ENCODE measurements at places on chromosomes 6 and 20.

GRCh38 chr20:45503403-45503802 lies 12.0 kb downstream of the SPINT3 start:
- no peak for DNase-seq

DNA sequence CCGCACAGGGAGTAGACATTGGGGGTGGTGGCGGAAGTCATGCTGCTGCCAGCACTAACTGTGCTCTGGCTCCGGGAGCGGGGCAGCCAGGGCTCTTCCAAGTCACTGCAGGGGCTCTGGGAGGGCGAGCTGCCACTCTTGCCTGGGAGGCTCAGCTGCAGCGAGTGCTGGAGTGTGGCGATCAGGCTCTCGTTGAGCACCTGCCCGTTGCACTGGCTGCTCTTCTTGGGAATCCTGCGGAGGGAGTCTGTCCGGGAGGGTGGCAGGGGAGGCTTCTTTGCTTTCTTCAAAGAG lies 28.0 kb downstream of the HEBP2 start:
- DNase-seq: no peak

DNA sequence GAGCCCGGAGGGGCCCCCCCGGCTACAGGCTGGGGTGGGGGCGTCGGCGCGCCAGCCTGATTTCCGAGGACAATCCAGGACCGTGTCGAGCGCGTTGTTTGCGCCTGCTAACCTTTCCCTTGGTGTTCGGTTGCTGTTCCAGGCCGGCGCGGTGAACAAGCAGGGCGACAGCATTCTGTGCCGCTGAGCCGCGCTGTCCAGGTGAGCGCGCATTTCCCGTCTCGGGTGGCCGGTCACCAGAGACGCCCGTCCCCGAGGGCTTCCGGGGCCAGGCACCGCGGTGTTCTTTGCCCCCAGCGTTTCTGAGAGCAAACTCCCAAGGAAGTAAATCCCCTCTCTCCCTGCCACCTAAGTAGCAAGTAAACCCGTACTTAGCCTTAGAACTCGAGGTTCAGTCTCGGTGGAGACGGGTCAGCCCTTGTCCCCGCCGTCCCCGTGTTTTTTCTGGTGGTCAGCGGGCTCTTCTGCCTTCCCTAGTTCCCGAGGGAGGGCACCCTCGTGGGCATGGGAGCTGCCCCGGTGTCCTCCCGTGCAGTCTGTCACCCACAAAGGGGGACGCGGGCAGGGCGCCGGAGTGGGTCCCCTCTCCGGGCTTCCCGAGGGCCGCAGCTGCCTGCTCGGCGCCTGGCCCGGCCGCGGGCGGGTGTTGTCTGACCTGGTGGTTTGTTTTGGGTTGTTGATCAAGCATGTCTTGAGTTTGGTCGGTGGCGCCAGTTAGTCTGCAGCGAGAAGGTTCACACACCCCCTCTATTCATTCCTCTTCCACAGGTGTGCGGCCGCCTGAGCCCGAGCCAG lies 1.5 kb downstream of the ID4 start:
- peak; percentile 74 for DNase-seq

GRCh38 chr6:100322886-100323285 lies 141.8 kb downstream of the SIM1 start:
- DNase-seq: no peak

- peak; percentile 56 for DNase-seq
Observed at GRCh38 chr6:56570413-56571359, 72.0 kb downstream of the DST start.

DNA sequence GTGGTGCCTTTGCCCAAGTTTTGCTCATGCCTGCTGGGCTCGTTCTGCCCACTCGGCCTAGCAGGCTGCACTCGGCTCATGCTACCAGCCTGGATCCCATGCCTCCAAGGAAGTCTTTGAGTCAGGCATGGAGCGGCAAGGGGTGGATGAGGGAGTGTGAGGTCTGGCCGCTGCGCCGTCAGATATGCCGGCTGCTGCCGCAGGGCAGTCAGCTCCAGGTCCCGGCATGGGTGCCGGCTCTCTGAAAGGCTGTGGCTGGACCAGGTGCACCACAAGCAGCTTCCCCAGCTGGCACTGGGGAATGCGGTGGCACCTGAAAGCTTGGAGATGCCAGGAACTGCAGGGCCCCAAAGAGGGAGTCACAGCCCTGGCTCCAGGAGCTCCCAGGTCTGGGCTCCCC lies 75.5 kb downstream of the GPR63 start:
- no peak for DNase-seq

DNA sequence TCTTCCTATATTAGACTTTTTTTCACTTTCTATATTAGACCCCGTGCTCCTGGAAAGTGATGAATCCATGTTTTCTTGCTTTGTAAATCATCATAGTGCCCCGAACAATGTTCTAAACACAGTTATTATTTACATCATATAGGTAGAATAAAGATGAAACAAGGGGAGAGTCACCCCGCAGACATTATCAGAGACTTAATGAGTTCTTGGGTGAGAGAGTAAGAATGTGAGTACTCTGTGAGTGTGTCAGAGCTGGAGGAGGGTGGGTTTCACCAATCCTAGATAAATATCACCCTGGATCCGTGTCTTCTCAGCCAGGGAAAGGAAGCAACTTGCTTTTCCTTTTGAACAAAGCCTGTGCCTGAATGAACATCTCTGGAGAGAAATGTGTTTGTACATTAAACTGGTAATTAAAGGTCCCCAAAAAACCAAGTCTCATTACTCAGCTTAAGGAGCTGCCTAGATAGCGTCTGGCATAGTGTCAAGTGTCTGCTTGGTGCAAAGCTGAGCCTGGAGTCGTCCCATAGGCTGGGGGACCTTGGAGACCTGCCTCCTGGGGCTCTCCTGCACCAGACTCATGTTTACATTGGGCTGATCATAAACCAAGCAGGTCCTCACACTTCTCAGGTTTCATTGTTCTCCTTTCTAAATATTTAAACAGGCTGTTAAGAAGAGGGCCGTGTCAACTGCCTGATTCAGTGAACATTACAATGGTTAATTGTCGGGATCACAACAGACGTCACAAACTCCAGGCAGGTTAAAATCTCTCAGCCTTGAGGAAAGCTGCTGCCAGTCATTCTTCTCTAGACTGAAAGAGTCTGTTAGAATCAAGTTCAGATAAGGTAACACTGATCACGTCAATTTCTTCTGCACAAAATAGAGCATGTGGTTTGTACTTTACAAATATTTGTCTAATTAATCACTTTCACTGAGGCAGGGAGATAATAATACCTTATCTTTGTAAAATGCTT lies 179.7 kb upstream of the MYLIP start:
- peak; percentile 86 for DNase-seq

DNA sequence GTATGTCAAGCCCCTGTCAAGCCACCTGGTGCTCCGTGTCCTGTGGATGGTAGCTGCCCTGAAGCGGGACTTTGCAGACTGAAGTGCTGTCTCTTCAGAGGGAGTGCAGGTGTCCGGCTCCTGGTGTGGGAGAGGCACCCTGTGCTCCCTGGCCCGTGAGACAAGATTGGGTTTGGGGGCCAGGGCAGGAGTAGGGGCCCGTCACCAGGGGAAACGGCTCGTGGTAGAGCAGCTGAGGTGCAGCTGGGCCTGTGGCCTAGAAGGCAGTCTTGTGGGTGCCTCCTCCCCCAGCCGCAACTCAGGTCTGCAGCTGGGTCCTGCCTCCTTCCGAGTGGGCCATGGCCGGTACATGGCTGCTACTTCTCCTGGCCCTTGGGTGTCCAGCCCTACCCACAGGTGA lies at the start of gene PTCRA:
Gene PTCRA (plus strand): TSS at position 322 of the 400 bp plus-strand sequence. CDS start 17 bp downstream, at position 339.
- DNase-seq: no peak

DNA sequence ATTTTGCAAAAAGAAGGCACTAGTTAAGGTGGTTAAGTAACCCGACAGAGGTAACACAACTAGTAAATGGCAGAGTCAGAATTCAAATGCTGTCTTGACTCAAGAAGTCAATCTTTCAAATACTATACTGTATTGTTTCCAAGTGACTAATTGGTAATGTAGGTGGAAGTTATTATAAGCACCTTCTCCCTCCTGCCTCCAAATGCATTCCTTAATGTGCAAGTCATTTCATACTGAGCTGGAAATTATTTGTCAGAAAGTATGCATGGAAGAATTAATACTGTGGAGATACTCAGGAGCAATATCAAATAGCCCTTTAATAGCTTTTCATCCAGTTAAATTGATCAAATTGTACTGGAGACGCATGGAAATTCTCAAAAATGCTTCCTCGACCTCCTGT lies 579.1 kb downstream of the DOK5 start:
- DNase-seq: no peak

GRCh38 chr6:71533939-71534379 lies 245.3 kb downstream of the OGFRL1 start:
- DNase-seq: no peak

DNA sequence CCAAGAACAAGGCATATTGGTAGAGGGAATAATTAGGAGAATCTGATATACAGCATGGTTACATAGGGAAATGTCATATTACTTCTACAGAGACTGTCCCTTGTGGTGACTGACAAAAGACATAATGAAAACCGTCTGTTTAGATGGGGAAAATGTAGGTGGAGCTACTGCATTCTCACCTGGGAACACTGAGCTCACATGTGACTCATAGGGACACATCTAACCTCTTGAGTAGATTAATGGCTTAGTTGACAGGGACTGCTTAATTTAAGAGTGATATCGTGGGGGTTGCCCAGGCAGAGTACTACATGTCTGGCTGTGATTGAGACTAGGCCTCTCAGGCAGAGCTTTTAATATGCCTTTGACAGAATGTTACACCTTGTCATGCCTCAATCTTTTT lies 235.3 kb upstream of the ZFP64 start:
- no peak for DNase-seq

- no peak for DNase-seq
Observed at GRCh38 chr6:105432797-105433196, 29.9 kb upstream of the PREP start.

DNA sequence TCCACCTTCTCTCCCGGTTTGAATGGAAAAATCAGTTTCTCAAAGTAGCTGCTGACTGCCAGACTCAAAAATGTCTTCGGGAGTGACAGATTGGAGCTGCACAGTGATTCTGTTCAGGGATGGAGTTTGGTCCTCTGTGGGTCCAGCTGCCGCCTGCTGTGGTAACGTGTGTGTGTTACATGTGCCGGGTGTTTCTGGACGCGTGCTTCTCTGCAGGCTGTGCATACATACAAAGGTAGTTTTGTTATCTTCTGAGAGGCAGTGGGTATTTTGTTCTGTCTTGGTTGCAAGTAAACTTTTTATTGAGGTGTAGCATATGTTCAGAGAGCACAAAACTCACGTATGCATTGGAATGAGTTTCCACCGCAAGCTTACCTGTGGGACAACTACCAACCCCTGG lies 41.3 kb upstream of the NAA20 start:
- peak; percentile 60 for DNase-seq

- peak; percentile 58 for DNase-seq
Observed at GRCh38 chr6:33607784-33608161, 13.3 kb upstream of the ITPR3 start.

DNA sequence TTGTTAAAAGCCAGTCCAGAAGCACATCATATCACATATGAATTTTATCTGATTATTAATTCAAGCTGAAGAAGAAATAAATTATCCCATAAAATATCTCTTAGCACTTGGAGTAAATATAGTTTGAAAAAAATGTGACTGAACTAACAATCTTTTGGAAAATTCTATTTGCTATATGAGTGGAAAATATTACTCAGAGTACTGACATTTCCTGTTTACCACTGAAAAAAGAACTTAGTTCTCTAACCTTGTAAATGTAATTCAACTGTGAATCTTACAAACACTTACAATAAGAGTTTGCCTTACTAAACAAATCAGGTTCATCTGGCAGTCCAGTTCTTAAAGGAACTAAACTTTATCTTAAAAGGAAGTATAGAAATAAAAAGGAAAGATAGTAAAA lies 44.2 kb downstream of the MOXD1 start:
- DNase-seq: no peak

DNA sequence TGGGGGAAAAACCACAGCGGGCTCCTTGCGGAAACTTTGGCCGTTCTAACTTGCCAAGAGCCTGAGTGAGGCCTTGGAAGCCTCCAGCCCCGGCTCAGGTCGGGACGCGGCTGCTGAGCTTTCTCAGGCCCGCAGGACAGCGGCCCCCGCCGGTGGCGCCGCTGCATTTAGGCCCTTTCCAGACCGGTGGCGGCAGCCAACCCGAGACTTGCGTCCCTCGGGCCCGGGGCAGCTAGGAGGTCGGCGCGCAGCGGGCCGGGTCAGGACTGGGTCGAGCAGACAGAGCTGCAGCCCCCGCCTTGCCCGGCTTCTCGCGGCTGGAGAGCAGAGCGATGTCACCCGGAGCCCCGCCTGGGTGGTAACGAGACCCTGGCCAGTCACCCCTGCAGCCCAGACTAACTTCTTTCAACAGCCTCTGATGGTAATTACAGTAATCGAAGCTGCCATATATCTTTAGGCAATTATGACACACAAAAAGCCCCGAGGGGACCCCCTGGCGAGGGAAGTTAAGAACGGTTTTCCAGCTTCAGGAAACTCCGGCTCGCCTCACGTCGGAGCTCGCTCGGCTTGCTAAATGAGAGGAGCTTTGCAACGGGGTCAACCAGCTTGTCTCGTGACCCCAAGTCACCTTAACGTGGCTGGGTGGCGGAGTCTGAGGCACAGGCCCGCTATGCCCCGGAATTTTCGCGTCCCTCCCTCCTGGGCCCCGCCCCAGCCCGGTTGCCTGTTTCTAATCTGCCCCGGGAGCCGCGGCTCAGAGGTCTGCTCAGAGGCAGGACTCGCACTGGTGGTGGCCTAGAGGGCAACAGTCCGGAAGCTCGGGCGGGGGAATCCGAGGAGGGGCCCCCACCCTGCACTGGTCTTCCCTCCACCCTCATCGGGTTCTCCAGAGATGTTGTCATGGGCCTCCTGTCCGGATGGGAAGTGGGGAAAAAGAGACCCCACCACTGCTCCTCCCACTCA lies 3.0 kb downstream of the NR2E1 start:
- DNase-seq: peak; percentile 42

DNA sequence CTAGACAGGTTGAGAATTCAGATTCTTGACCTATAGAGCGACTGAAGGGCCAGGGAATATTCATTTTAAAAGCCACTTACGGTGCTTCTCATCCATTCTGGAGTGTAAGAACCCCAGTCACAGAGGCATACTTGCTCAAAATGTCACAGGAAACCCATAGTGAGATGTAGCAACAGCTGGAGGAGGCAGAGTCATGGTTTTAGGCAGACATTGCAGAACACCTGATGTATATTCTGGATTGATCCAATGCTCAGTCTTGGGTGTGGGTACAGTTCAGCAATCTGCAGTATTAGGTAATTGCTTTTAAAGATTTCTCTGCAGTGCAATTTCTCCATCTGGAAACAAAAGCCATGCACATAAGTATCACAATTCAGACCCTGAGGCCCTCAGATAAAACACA lies 137.4 kb upstream of the SLC22A23 start:
- no peak for DNase-seq

DNA sequence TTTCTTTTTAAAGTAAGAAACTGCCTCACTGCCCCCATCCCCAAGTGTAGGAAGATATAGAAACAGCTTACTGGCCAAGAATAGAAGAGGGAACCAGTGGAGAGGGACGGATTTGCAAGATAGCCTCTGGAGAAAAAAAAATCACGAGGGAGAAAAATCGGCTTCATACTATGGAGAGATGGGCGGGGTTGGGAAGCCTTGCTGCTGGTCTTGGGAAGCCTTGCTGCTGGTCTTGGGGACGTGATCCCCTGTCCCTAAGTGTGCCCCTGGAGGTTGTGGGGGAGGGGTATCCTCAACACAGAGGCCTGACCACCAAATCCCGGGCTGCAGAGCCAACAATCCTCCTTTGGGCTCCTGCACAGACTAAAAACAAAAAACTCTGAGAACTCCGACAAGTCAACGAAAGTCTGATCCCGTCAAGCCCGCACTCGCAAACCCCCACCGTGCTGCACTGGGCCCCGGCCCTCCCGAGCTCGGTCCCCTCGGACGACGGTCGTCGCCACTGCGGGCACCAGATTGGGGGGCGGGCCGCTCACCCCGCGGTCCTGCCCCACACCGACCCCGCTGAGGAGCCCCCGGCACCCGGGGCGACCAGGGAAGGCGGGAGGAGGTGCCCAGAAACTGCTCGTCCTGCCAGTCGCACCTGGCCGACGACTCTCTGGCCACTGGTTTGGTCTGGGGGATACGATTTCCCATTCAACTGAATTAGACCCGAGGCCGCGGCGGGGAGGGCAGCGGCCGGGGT lies 750 bp downstream of the MAP7 start:
- peak; percentile 31 for DNase-seq
